ENCODE measurements at places on chromosomes 13 and 19.

DNA sequence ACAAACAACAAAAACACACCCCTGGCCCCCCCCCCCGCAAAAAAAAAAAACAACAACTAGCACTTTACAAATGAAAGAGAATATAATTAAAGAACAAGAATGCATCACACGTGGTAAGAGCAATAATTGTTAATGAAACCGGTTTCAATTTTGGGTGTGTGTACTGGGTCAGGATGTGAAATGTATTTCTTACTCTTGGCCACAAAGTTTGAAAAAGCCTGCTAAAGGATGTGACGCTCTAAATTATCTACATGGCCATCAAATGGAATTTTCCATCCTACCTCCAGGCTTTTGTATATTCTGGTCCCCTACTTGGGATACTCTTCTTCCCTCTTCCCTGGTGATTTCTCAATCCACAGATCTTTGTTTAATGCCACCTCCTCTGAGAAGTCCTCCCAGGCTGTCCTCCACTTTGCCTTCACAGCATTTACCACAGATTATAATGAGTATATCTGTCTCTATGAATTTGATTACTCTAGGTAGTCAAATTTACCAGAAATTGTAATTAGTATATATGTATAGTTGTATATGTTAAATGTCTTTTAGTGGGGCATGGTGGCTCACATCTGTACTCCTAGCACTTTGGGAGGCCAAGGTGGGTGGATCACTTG lies 2.1 kb downstream of the SARS2 start:
- DNase-seq, result no peak

GRCh38 chr13:44930963-44931623 lies 58.2 kb downstream of the NUFIP1 start:
- DNase-seq, result no peak

GRCh38 chr19:56689198-56689597 lies 17.6 kb upstream of the ZNF835 start:
- no peak for DNase-seq

DNA sequence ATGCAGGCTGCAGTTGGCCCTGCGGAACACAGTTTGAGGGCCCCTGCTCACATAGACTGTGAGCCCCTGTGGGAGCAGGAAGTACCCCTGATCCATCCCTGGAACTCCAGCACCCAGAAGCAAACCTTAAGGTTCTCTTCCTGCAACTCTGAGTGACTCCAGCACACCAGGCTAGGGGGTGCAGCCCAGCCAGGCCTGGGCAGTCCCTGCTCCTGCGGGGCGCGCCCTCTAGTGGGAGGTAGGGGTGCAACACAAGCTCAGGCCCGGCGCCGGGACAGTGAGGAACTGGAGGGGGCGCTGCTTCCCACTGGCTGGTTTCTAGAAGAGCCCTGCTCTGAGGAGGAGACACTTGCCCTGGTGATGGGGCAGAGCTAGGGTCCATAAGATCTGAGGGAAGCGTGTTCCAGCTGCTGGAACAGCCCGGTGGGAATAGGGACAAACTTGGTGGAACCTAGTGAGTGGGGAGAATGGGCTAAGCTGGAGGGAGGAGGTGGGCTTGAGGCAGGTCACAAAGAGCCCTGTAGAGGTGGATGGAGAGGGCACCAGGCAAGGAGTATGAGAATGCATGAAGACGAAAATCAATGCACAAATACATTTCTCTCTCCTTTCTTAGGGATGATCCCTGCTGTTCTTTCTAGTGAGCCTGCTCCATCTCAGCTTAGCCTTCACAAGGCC lies 5.0 kb downstream of the ZSCAN5A start:
- peak; percentile 7 for DNase-seq

GRCh38 chr19:55693336-55693974 lies 18.4 kb downstream of the EPN1 start:
- DNase-seq, result no peak

GRCh38 chr19:1255186-1256161 lies 7.1 kb downstream of the MIDN start:
- no peak for DNase-seq

GRCh38 chr13:79382545-79383275 lies 23.3 kb downstream of the RBM26 start:
- no peak for DNase-seq
